ENCODE measurements at places on chromosomes 2 and 18.

GRCh38 chr18:9665314-9665713, 42.8 kb upstream of the RAB31 start:
- DNase-seq, result no peak

GRCh38 chr18:67151366-67151765, 365.2 kb downstream of the DSEL start:
- no peak for DNase-seq

DNA sequence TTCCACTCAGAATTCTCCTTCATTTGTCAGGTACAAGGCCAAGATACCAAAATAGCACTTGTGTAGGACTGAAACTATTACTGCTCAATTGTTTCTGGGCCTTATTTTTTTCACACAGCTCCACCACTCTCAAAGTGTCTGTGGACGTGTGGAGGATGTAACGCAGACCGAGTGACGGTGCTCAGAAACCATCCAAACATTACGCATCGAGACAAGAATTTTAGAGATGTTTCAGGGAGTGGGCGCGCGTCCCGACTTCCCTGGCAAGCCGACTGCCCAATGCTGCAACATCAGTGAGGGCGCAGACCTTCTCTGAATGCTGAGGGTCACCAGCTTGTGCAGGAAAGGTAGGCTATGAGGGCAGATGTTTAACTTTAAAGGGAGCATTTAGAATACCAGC, 108.4 kb downstream of the GATA6 start:
- no peak for DNase-seq

DNA sequence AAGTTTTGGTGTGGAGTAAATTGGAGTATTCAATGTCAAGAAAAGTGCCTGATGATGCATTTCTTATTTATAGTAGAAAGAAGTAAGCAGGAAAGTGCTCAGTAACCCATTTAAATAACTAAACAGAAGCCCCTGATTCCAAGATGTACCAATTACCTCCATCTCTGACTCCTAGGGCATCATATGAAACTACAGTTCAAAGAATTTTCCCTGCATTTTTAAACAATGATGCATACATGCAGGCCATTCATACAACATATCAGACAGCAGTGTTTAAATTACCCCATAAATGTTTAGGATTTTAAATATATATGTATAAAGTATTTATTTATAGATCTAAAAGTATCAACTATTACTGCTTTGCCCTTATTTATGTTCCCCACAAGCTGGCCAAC, 36.2 kb downstream of the FTCDNL1 start:
- DNase-seq, result no peak

GRCh38 chr2:238689331-238689730, 158.6 kb upstream of the TWIST2 start:
- no peak for DNase-seq

- DNase-seq, result no peak
Observed at GRCh38 chr2:111705711-111706336, 178.2 kb downstream of the ANAPC1 start.

- no peak for DNase-seq
Observed at GRCh38 chr2:15973481-15974401, 33.4 kb downstream of the MYCN start.

GRCh38 chr2:173272849-173273248, 81.8 kb upstream of the CDCA7 start:
- no peak for DNase-seq
